ENCODE measurements at places on chromosomes 2 and 18.

DNA sequence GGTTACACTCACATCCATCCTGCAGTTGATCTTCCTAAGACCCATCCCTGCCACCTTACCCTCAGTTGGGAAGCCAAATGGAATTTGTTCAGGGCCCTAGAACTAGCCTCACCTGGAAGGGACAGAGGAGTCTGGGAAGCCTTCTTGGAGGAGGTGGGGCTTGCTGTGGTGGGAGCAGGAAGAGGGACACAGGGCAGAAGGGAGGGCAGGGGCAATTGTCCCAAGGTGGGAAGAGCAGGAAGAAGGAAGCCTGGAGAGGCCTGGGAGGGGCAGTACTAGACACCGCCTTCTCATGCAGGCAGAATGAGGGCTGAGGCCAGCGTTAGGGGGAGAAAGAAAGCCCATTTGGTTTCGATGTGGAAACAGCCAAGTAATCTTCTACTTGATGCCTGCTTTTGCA lies 34.1 kb upstream of the ASPRV1 start:
- no peak for DNase-seq

DNA sequence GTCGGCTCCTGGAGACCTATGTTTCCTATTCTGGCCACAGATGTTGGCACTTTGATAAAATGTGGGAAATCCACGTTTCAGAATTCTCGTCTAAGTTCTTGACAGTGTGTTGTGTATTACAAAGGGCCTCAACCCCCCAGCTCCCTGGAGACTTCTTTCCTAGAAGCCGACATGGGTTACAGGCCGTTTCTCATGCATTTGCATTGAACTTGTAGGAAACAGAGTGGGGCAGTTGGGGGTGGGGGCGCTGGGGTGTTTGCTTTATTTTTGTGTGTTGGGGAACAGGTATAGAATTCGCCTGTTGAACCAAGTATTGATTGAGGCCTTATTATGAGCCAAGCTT lies 104.0 kb downstream of the CABLES1 start:
- DNase-seq, result no peak

DNA sequence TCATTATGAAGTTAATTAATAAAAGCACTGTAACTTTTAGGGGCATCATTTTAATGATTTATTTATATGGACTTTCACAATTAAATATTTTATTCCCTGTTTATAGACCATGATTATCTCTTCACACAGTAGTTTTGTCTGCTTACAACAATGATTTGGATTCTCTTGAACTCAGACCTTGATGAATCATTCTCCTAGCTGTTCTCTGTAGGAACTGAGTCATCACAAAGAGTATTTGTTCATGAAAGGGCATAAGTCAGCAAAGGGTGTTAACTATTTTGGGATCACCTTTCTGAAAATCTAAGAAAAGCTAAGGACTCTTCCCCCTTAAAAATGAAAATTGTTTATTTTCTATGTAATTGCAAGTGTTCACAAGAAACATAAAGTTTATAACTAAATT lies 461.1 kb upstream of the UBE2E3 start:
- DNase-seq, result no peak

DNA sequence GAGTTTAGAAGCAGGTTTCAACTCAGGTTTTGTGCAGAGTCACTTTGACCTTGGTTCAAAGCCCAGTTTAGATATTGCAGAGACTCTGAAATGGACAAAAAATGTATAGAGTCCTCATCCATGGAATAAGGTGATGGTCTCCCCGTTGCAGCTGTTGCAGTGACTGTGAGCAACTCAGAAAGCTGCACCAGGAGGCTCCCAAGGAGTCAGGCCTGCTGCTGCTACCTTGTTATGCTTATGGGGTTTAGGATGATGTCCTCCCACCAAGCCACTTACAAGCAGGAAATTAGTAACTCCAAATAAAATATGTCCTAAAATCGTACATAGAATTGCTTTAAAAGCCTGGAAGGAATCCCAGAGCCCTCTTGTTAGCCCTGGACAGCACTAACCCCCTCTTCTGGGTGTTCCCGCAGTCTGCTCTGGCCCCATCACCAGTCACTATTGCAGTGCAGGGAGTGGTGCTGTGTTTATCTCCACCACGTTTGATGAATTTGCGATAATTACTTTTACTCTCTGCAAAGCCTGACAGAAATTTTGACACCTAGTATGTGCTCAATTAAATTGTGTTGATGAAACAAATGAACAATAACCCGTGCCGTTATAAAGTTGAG lies 189.0 kb downstream of the CNTNAP5 start:
- no peak for DNase-seq

GRCh38 chr2:153133716-153134115 lies 344.8 kb downstream of the RPRM start:
- no peak for DNase-seq

- DNase-seq, result no peak
These were observed 24.9 kb downstream of the PELI1 start for GRCh38 chr2:64119369-64119768.

All from progenitor cell of endocrine pancreas (in vitro differentiated cells).